ENCODE measurements at places on chromosomes 4 and X.

- DNase-seq, result no peak
These were observed 158.6 kb downstream of the TET2 start for GRCh38 chr4:105305019-105305836.

DNA sequence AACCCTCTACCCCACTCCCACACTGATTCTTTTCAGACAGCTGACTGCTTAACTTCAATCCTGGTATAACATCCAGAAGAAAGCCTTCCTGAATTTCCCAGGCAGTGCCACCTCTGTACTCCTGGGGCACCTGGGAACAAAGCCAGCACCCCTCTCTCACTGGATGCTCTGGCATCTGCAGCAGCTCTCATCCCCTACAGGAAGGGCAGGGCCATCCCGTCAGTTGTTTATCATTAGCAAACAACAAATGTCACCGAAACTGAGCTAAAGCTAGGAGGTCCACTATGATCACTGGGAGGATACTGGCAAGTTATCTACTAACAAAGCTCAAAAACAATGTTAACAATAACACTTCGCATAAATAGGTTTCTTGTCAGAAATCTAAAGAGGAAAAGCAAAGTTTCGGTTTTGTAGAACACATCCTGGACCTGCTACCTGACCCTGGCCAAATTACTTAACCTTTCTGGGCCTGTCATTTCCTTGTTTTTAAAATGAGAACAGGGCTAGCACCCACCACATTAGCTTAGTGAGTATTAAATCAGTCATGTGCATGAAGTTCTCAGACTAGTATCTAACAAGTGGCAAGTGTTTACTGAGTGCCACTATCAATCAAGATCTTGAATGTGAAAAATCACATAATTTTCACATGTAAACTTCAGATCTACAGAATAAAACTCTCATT lies 86.6 kb downstream of the NR3C2 start:
- no peak for DNase-seq

DNA sequence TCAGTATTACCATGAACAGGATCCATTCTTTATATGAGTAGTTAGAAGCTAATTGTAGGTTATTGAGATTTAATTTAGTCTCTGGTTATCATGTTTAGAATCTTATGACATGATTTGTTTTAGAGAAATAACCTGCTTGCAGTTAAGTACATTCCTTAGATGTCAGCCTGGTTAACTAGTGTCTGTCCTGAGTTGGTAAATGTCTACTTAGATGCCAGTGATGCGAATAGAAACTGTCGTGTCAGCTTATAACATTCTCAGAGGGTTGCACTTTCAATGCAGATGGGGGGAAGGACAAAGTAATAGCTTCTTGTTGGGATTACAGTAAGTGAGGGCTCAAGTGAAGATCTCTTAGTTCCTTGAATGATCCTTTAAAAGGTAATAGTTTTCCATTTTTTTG lies 227.8 kb upstream of the SPRY1 start:
- DNase-seq, result no peak

DNA sequence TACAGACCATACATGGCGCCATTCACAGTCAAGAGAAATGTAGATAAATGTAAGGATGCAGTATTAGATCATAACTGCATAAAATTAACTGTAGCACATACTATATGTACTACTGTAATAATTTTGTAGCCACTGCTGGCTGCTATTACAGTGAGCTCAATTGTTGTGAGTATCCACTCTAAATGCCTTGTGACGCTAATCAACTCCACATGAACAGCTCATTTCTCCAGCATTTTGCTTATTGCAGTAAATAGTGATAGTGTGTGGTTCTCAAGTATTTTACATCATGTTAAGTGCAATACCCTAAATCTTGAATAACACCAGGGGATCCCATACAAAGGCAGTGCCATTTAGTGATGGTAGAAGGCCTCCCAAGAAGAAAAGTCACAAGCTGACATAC lies 21.2 kb downstream of the FGFBP1 start:
- no peak for DNase-seq

DNA sequence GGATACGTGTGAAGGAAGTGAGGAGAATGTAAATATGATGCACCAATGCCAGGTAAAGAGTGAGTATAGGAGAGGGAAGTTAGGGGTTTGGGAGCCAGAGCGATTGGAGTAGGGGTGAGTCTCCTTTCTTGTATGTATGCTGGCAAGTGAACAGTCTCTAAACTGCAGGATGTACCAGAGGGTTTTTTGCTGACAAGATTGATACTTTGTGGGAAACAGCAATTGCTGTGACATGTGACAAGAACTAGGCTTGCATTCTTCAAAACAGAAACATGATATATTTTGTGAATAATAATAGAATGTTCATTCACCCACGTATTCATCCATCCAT lies 706 bp downstream of the CHIC1 start:
- DNase-seq, result no peak

GRCh38 chrX:46838486-46838870 lies 1.6 kb downstream of the RP2 start:
- DNase-seq, result no peak

GRCh38 chrX:11655282-11656015 lies 10.3 kb downstream of the ARHGAP6 start:
- no peak for DNase-seq

DNA sequence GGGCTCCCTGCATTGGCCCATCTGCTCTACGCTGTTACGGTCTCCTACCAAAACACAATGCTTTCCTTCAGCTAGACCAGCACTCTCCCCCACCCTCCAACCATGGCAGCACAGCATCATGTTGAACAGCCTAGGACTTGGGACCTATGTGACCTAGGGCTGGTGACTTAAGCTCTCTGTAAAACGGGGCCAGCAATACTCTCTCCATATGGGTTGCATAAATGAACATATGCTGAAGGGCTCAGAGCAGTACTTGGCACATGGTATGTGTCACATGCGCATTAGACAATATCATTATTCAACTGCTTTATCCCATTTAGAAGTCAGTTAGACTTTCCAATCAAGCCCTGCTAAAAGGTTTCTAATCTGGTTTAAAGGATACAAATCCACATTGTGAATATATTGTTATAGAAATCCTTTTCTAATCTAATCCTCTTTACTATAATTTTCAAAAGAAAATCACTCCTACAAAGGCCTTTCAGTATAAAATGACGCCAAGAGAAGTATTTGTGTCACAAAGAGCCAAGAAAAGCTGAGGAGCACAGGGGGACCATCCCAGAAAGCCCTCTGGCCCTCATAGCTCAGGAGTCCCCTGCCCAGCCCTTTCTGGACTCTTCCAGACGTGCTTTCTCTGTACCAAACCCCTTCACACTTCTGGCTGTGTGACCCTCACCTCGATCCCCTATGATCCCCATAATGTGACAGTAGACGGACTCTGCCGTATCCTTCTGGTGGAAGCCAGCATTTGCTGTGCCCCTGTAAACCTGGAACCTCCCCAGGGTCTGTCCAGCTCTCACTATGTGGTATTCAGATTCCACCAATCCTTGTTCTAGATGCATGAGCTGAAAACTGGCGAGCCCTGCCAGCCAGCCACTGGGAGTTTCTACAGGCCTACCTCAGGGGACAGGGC lies 42.3 kb downstream of the NSG1 start:
- DNase-seq, result no peak

DNA sequence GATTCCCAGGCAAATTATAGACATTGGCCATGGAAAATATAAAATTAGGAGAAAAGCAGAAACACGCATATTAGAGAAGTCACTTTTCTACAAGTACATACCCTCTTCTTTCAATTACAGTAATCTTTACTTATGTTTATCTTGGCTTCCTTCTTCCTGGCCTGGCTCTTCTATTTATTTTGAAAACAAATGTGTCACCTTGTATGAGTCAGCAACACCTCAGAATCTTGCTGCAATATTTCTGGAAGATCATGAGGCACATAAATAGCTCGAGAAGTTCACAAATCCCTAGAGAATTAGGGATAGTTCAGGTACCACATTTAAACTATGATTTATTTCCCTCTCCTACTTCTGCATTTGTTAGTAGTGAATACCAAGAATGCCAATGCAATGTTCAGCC lies 124.6 kb downstream of the ANOS1 start:
- no peak for DNase-seq

GRCh38 chrX:115940348-115940747 lies 230.2 kb upstream of the AGTR2 start:
- no peak for DNase-seq

DNA sequence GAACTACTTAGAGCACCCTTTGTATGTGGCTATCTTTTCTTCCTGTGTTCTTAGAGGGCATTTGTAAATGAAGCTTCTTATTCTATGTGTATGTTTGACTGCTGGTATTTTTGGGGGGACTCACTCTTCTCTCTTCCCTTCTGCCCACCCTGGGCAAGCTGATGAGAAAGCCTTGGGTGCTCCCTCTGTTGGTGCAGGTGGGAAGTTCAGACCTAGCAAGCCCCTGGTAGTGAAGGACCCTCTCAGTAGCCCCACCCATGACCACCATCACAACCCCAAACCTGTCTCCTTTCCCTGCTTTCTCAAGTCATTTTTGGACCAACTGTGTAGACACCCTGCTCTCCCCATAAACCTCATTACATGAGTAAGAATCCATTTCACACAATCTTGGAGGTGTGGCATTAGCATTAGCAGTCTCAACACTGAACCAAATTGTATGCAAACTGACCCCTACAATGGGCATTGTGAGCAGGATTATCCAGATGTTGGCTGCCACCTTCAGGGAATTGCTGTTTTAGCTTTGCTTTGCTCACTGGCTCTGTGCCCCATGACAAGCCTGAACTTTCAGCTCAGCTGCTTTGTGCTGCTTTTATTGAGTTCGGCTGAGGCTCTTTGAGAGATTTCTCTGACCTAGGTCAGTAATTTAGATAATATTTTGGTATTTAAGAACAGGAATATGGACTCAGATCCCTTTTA lies 27.9 kb downstream of the TRIM61 start:
- no peak for DNase-seq

DNA sequence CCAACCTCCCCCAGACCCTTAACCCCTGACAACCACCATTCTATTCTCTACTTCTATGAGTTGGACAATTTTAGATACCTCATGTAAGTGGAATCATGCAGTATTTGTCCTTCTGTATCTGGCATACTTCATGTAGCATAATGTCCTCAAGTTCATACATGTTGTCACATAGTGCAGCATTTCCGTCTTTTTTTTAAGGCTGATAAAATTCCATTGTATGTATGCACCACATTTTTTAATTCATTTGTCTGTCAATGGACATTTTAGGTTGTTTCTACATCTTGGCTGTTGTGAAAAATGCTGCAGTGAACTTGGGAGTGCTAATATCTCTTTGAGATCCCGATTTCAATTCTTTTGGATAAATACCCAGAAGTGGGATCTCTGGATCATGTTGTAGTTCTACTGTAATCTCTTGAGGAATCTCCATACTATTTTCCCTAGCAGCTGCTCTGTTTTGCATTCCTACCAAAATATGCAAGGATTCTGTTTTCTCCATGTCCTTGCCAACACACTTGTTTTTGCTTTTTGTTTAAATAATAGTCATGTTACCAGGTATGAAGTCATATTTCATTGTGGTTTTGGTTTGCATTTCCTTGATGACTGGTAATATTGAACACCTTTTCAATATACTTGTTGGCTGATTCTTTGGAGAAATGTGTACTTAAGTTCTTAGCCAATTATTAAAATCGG lies 48.8 kb upstream of the ADAD1 start:
- DNase-seq, result no peak

GRCh38 chr4:86250619-86251018 lies 109.2 kb downstream of the MAPK10 start:
- no peak for DNase-seq

DNA sequence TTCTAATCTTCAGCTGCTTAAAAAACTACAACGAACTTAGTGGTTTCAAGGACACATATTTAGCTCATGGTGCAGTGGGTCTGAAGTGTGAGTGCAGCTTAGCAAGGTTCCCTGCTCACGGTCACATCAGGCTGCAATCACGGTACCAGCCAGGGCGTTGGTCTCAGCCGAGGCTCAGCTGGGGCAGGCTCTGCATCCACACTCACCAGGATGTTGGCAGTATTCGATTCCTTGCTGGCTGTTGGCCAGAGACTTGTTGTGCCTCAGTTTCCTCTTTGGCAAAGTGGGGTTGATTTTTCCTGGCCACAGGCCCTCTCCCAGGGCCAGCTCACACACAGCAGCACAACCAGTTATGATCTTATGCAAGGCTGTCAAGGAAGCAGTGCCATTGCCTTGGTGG lies 61.8 kb downstream of the TRMT44 start:
- DNase-seq, result no peak

DNA sequence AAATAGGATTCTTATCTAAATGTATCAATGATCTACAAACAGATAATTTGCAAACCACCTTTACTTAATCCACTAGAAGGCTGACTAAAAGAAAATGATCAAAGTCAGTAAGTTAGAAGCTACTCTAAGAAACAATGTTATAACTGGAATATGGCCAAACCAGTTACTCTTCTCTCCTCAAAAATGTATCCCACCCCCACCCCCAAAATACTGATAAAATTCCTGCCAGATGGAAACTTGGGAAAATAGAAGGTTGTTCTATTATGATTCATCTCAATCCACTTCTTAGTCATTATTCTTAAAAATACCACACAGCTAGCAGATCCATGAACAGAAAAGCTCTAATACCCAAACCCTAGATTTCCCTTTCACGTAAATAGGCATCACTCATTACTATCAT lies 206.4 kb downstream of the KLHL13 start:
- no peak for DNase-seq

- DNase-seq, result no peak
These were observed 11.4 kb downstream of the FAM120C start for GRCh38 chrX:54171527-54172250.

GRCh38 chr4:34323549-34324320 lies 1920.6 kb downstream of the ARAP2 start:
- no peak for DNase-seq

Measured in stimulated activated CD8-positive, alpha-beta memory T cell treated with anti-CD3 and anti-CD28 coated beads, Interleukin-4, amount 100 ng/mL, for 1 hour (primary cell).